ENCODE measurements at places on chromosomes 7 and 10.
A peak's percentile ranks its signal among the peaks of the same experiment; 100 is the strongest.

DNA sequence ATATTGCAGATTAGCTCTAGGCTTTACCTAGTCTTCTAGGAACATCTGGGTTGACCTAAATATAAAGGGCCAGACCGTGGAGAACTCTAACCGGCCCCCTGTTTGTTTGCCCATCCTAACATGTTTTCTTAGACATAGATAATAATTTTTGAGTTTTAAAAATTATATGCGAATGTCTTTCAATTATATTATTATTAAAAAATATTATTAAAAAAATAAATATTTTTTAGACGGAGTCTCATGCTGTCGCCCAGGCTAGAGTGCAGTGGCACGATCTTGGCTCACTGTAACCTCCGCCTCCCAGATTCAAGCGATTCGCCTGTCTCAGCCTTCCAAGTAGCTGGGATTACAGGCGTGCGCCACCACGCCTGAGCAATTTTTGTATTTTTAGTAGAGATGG lies 318.5 kb downstream of the INHBA start:
- DNase-seq, result no peak

DNA sequence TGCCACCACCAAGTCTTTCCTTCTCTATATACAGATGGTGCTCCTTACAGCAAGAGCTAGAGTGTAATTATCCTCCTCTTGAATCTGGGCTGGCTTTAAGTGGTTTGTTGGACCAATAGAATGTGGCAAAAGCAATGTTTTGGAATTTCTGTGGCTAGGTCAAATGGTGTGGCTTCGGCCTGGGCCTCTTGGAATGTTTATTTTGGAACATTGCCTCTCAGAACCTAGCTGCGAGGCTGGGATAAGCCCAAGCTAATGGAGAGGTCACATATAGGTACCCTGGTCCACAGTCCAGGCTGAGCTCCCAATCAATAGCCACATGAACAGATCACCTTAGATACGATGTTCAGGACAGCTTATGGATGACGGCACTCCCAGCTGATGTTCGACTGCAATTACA lies 556.7 kb downstream of the TYW1 start:
- DNase-seq, result no peak

DNA sequence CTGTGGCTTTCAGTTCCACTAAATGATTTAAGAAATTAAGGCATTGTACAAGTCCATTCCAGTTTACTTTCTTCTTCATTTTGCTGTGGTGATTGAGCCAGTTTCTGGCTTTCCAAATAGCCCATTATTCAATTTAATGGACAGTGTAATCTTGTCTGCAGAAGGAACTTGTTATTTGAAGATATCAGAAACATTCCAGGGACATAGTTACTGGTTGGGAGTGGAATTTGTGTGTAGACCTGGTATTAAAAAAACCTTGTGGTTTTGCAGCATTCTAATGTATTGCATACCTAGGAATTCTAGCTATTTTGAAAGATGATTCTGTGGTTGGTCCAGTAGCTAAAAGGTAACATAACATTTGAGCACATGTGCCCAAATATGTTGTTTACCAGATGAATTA lies 72.2 kb downstream of the MCU start:
- no peak for DNase-seq

DNA sequence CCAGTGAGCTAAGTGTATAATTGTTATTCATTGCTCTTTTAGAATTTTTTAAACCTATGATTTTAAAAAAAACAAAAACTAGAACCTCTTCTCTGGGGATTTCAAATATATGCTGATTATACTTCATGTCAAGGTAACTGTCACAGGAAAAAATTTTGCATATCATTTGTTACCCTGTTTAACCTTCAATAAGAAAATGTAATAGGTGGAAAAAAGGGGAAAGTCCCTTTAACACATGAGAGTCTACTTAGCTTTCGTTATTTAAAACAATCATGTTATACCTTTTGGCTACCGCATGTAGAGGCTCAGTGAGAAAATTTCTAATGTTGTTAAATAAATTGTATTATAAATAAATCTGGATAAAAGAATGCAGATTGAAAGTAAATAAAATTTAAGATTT lies 190.1 kb upstream of the AKR1E2 start:
- DNase-seq, result no peak

- DNase-seq, result no peak
Measured at GRCh38 chr7:28161331-28161730, 19.3 kb downstream of the JAZF1 start.

DNA sequence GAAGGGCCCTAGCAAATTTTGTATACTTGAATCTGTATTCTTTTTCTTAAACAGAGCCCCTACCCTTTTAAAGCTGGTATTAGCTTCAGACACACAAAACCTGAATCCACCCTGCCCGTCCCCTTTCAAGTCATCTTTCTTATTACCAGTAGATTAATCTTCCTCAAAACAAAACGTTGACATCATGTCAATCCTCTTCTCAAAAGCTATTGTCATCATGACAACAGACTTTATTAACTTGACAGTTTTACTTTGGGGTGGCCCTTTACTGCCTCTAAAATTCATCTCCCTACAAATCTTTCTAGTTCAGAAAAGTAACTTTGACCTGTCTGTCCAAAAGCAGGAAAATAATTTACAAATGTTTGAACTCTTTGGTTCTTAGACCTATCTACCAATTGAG lies 21.5 kb upstream of the IFRD1 start:
- no peak for DNase-seq

DNA sequence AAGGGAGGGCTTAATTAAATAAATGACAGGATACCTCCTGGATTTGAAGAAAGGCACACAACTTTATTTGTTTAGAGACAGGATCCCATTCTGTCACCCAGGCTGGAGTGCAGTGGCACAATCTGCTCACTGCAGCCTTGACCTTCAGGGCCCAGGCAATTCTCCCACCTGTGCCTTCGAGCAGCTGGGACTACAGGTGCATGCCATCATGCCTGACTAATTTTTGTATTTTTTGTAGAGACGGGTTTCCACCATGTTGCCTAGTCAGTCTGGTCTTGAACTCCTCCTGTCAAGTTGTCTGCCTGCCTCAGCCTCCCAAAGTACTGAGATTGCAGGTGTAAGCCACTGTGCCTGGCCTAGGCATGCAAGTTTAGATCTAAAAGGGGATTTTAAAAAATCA lies 272.7 kb upstream of the MBL2 start:
- no peak for DNase-seq

- peak; percentile 28 for DNase-seq
Measured at GRCh38 chr7:119472408-119473038, 800.5 kb upstream of the KCND2 start.

- no peak for DNase-seq
Measured at GRCh38 chr7:16753932-16754855, 639 bp downstream of the TSPAN13 start.

GRCh38 chr7:113464096-113464855 lies 345.9 kb upstream of the SMIM30 start:
- DNase-seq, result no peak

- DNase-seq, result no peak
Measured at GRCh38 chr10:34486008-34486407, 329.1 kb downstream of the PARD3 start.

DNA sequence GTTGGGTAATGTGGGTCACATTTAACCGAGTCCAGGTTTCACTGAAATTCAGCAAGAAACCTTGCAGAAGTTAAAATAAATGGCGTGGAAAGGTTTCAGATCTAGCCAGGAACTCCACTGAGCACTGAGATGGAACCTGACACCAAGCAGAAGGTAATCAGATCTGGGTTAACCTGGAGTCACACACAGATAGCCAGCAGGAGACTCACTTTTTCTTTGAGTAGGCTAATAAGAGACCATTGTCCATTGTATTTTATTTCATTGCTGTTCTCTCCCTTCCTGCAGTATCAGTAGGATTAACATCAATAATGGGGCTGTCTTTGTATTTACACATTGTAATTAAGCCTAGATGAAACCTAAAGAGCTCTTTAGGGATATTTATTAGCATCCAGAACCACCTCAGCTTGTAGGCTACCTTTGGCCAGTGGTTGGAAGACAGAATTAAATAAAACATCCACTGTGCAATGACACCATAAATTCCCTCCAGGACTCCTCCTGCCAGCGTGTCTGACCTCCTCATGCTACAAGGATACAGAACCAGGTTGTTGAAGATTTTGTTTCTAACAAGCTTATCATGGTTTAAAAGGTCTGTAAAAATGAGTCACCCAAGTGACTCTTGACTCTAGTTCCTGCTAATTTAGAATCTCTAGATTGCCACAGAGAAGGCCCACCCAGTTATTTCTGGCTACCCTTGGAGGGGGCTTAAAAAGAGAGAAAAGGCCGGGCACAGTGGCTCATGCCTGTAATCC lies 151.1 kb downstream of the SORCS1 start:
- DNase-seq, result no peak

DNA sequence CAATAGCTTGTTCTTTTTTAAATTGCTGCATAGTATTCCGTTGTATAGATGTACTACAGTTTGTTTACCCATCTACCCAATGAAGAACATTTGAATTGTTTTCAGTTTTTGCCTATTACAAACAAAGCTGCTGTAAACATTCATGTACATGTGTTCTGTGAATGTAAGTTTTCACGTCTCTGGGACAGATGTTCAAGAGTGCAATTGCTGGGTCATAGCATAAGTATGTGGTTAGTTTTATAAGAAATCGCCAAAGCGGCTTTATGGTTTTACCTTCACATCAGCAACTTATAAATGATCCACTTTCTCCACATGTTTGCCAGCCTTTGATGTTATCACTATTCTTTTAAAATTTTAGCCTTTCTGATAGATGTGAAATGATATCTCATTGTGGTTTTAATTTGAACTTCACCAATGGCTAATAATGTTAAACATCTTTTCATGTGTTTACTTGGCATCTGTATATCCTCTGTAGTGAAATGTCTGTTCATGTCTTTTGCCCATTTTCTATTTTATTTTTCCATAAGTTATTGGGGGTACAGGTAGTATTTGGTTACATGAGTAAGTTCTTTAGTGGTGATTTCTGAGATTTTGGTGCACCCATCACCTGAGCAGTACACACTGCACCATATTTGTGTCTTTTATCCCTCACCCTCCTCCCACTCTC lies 73.5 kb downstream of the TBXAS1 start:
- no peak for DNase-seq

DNA sequence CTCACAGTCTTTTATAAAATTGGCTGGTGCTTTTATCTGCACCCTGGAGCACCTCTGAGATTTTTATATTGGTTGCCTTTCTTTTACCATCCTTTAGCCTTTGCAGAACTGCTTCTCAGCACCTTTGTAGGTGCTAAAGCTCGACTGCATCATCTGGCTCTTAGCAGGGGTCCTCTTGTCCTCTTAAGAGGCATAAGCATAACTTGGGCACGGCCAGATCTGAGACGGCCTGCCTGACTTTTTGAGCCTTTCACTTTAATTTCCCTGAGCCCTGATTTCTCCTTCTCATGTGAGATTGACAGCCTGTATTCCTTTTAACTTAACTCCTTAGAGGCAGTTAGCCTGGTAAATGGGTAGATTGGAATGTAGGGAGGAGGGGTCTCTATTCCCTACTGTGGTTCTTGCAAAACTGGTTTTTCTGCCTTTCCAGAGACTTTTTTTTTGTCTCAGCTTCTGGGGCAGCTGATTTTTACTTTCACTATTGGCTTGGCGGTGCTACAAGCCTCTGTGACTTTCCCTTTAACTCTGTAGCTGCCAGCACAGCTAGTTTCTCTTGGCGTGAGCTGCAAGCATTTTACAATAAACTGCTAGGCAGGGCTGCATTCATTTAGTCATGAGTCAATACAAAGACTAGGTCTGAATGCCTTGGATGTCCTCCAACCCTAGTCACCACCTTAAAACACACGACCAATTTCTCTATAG lies 24.0 kb downstream of the ZPBP start:
- DNase-seq, result peak; percentile 79

DNA sequence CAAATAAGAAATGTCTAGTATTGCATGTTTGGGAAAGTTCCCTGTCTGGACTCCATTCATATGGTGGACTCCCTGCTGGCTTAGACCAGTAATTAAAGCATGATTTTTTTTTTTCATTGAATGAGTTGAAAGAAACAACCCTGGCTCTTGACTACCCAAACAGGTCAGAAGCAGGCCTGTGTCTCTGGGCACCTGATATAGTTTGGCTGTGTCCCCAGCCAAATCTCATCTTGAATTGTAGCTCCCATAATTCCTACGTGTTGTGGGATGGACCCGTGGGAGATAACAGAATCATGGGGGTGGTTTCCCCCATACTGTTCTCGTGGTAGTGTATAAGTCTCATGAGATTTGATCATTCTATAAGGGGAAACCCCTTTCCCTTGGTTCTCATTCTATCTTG lies 206.2 kb downstream of the TMEM178B start:
- DNase-seq, result no peak

- no peak for DNase-seq
Measured at GRCh38 chr7:113561446-113561845, 357.4 kb downstream of the PPP1R3A start.

DNA sequence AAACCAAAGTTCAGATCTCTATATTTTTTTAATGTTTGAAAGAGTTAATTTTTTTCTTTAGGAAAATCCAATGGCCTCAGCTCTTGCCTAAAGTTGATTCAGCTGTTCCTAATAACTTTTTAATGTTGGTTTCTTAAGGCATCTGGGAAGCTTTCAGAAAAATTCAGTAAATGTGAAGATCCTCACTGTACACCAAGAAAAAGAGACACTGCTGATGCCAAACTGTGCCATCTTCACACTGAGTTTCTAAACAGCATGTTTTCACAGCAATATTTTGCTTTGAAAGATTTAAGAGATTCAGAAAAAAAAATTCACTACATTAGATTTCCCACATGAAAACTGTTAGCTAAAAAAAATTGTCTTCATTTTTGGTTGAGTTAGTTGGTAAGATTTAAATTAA lies 249.4 kb downstream of the NEBL start:
- no peak for DNase-seq

GRCh38 chr10:15255961-15256360 lies 87.5 kb upstream of the NMT2 start:
- DNase-seq, result no peak

DNA sequence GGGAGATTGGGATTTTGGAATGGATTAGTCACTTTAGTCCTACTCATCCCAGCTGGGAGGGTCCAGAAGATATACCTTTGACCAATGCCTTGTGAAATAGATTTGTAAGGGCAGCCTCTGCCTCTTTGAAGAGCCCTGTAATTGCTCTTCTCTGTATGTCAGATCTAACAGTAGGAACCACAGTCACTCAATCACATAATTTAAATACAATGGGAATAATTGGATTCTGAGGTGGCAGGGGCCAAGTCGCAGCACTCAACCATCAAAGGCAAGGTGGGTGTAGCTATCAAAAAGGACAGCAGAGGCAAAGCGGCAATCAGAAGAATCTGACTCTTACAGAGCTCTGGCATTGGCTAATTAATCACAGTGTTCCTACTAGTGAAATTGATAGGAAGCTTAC lies 650.9 kb upstream of the ANKRD30A start:
- DNase-seq, result no peak

DNA sequence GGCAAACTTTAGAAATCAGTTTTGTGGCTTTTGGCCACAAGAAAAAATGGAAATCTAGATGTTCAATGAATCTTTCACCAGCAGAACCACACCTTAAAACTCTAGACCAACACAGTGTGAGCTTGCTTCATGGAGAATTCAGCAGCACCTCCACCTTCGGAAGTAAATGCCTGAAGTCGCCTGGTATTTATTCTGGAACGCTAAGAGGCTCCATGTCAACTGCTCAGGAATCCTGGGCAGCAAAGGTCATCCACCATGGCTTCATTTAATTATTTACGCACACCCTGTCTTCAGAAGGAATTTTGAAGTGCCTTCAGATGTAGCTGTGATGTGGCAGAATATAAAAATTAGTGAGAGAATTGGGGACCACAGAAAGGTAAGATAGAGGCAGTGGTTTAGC lies 167.7 kb downstream of the GFRA1 start:
- no peak for DNase-seq

Measured in LNCaP clone FGC (cell line).